Kidney capillary endothelial cell (primary cell): ENCODE measurements at places on chromosomes 3 and 15.

DNA sequence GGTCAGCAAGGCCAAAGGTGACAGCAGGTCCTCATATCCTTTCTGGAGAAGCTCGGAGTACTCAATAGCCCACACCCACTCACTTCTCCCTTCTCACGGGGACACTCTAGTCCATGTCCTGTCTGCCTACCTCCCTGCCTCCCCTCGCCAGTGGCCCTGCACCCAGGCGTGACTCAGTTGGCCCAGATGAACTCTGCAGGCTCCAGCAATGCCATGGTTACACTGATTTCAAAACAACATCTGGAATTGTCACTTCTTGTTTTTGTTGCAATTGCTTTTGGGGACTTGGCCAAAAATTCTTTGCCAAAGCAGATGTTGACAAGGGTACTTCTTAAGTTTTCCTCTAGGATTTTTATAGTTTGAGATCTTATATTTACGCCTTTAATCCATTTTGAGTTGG lies 13.0 kb downstream of the IL16 start:
- DNase-seq, result no peak

DNA sequence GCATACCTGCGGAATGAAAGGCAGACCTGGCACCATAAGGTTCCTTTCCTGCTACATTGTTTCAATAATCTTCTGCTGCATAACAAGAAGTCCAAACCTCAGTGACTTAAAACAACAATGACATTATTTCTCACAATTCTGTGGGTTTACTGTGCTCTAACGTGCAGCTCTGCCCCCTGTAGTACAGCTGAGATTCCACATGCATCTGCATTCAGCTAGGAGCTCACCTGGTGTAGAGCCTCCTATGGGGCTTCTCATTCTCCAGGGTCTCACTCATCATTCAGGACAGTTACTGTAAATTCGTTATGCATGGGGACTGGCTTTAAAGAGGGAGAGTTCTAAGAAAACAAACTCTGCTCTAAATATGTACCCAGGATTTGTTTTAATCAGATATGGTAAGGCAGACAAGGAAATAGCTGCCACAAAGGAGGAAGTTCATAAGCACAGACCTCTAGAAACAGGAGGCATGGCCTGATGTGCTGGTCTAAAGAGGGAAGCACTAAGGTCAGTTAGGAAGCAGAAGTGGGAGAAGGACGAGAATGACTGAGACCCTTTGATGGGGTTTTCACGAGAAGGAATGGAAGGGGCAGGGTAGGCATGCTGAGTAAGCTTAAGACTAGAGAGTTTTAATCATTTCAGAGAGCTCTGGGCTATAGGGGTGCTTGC lies 347.0 kb downstream of the NEK10 start:
- no peak for DNase-seq

GRCh38 chr3:63967675-63968611 lies 55.4 kb downstream of the PSMD6 start:
- no peak for DNase-seq

DNA sequence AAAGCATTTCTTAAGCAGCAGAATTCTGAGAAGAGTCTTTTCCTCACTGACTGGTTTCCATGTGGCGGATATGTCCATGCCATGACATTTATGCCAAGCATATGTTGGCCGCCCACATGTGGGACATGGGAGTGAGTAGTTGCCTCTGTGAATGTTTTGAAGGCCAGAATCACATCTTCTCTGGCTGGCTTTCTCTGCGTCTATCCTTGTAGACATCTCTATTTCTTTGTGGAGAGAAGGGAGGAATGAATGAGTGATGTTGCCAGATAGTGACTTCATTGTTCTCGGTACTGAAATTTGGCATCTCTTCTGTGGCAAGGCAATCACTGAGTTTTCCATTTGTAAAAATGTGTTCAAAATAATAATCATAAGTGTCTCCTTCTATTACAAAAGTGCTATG lies 316.0 kb downstream of the CLSTN2 start:
- DNase-seq, result no peak

DNA sequence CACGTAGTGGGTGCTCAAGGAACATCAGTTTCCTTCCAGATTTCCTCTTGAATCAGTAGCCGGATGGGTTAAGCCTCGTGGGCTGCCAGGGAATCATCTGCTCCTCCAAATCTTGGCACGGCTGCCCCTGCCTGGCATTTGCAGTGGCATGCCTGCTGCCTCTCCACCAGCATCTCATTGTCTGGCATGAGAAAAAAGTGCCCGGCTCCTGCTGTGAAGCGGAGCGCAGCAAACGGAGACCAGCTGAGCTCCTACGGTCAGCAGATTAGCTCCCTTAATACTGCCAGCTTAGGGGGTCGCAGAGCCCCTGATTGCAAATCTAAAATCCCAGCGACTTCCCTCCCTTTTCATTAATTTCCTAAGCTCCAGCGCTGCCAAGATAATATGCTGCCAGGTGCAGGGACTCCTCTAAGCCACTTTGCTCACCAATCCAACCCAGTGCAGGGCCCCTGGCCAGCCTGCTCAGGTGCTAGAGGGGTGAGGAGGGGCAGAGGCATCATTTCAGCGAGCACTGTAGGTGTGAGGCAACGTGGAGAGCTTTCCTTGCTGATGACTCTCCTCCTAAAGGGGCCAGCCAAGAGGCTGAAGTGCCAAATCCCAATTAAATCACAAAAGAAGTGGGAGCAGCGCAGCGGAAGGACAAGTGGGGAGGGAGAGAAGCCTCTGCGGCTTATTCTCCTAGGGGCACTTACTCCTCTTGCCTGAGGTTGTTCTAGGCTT lies 49.6 kb upstream of the ST8SIA2 start:
- no peak for DNase-seq

GRCh38 chr15:37837276-37837675 lies 97.2 kb upstream of the TMCO5A start:
- no peak for DNase-seq
